ENCODE measurements at places on chromosomes 3 and 15.

DNA sequence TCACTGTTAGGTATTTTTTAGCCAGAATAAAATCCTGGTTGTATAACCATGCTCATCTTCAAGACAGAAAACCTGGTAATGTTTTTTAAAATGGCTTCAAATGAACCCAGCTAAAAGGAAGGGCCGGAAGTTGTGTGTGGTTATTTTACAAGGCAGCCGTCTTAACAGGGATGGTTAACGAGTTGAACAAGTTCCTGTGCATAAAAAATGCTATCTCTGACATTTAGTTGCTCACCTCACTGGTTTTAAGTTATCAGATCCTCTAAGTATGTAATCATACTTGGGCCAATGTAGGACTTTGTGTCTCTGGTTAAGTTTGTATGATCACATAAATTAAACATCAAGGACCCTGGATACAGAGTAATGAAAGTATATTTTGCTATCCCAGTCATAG is 2.1 kb downstream of the ATP11B start:
- peak; percentile 7 for DNase-seq

- no peak for DNase-seq
Measured at GRCh38 chr3:8307545-8308110, 194.0 kb upstream of the LMCD1 start.

- no peak for DNase-seq
Measured at GRCh38 chr3:37912052-37912733, 50.5 kb downstream of the CTDSPL start.

- DNase-seq: no peak
Measured at GRCh38 chr3:119295816-119296726, 1.9 kb downstream of the ARHGAP31 start.

DNA sequence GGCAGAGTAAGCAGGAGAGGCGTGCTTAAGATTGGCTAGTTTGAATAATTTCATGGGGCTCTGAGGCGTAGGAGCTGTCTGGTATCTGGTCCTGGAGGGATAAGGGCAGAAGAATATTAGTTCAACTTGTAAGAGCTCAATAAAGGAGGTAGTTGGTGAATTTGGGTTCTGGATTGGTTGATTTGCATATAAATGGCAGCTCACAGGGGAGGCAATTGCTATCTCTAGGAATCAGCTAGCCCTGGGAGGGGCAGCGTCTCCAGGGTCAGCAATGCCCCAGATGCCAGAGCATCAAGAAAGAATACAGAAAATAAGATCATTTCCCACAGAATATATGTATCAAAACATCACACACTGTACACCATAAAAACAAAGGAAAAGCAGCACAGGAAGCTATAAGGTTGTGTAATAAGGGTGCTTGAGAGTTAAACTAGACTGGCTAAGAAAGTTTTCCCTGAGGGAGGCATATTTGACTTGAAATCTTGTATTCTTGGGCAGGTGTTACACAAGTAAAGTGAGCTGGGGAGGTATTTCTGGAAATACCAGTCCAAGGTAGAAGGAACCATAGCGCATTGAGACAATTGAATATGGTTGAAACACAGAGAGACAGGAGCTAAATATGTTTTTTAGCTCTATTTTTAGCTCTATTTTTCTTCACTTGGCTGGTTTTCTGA is 6.1 kb downstream of the MOBP start:
- no peak for DNase-seq

GRCh38 chr3:32359766-32360492 is 31.7 kb upstream of the CMTM7 start:
- no peak for DNase-seq

DNA sequence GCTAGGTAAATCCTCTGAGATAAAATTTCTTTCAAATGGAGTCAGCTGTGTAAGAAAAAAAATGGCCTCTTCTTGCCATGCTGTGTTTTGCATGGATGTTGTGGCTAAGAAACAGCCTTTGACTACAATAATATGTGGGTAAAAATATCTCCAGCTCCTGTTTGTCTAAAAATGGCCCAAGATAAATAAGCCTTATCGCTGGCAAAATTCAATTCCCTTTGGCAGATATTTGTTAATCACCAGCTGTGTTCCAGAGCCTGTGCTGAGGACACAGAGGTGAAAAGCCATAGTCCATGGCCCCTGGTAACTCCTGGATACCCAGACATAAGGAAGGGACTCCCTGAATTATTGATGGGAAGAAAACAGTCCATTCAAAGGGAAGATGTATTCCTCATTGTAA is 15.3 kb upstream of the RAMAC start:
- no peak for DNase-seq

DNA sequence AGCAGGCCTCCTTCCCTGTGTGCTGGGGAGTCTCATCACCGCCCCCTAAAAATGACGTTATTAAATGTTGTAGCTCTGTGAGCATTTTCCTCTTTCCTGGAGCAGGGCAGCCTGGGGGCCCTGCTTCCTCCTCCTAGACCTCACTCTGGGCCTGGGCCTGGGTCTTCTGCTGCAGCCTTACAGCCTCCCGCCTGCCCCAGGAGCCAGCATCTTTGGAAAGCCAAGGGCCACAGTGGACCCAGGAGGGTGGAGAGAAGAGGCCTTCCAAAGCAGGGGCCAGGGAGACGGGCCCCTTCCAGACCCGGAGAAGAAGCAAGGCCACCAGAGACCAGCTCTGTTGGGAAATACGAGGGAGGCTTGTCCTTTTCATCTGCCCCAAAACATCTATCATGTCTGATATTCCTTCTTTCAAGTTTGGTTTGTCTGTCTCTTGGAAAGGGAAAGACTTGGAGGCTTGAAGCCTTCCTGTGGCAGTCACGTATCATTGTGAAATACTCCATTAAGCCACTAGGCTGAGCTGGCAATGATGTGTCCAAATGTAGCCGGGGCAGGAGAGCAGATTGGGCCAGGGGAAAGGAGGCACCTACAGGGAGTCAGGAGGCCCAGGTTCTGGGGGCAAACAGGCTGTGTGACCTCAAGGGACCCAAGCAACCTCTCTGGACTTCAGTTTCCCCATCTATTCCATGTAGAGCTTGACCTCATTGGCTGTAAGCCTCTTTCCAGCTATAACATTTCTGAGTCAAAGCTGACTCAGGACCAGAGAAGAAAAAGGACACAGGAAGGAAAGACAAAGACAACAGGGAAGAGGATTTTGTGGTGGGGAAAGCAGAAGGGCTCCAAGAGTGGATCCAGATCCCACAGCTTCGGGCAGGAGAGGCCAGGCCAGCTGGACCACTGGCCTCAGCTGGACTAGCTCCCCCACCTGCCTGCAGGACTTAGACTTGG is 31.1 kb downstream of the CYP11A1 start:
- no peak for DNase-seq

GRCh38 chr3:59660852-59661625 is 611.2 kb upstream of the CFAP20DC start:
- no peak for DNase-seq

GRCh38 chr3:37534940-37535339 is 326.7 kb upstream of the CTDSPL start:
- DNase-seq: no peak

DNA sequence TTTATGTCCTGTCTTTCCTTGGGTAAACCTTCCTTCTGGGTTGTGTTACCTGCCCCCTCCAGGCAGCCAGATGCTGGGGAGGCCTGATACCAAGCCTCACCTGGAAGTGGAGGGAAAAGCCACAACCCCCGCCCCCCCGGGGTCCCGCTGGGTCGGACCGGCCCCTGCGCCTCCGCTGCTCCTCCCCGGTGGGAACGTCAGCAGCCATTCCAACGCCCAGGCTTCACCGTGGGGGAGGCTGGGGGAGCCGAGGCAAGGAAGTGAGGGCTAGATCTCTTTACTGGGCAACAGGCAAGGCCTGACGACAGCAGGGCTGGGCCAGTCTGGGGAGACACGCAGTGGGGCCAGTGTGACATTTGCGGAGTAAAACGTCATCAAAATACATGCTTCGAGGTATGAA is 53.0 kb upstream of the SNRPA1 start:
- no peak for DNase-seq

DNA sequence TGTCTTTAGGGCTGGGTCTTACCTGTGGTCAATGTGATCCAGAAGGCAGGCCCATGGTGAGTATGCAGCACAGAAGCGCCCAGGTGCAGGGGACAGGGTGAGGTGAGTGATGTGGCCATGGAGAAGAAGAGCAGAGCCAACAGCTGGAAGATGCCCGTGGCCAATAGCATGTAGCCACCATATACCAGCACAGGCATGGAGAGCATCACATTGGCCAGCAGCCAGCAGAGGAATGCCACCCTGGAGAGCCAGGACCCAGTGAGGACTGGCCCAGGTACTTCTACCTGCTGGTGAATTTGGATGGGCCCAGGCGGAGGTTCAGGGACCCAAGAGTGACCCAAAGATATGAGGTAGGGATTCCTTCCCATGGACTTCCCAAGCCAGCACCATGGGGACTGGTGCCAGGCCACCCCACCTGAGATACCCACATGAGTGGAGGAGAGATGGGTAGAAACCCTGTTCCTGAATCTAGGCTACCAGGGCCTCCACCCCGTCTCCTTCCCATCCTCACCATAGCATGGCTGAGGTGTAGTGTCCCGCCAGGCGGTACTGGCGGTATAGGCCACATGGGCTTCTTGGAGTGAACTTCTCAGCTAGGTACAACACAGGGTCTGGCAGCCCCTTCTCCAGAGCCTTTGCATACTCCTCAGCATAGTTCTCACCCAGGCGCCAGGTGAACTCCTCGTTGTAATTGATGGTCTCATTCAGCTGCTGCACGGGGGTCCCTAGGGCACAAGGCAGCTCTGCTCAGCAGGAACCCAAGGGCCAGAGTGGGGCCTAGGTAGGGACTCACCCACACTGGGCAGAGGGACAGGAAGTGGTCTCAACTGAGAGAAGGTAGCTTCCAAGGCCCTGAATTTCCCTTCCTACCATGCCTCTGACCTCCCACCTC is 6.2 kb downstream of the DUOXA2 start:
- DNase-seq: no peak

DNA sequence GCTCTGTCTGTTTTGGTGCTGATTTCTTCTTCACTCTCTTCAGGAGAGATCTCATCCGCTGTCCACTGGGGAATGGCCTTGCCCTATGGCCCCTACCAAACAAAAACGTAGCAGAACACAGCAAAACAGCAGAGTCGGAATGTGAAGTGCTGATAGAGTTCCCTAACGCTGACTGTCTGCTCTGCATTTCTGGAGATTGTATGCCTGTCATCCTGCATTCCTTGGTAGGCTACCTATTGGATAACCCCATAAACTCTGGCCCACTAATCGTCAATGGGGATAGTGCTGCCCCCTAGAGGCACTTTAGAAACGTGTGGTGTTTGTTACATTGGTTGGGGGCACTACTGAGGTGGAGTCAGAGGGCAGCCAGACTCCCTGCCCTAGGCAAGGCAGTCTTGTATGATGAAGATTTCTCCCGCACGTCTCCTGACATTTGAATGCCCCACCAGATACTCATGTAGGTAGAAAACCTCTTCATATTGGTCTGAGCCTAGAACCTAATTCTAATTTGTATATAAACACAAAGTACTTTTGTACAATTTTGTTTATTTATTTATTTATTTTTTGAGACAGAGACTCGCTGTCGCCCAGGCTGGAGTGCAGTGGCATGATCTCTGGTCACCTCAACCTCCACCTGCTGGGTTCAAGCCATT is 15.6 kb upstream of the MAGEF1 start:
- DNase-seq: peak; percentile 13

- no peak for DNase-seq
Measured at GRCh38 chr15:45116482-45117307, 2.6 kb downstream of the DUOXA2 start.

DNA sequence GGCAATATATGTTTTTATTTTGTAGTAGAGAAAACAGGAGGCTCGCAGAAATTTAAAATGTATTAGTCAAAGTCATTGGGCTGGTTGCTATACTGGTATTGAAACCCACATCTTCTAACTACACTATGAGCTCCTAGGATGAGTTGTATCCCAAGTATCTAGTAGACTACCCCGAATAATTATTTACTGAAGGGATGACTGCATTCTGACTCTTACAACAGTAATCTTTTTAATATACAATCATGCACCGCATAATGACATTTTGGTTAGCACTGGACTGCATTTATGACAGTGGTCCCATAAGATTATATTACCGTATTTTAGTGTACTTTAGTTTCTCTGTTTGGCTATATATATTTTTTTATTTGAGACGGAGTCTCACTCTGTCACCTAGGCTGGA is 15.3 kb downstream of the PIGB start:
- DNase-seq: no peak

DNA sequence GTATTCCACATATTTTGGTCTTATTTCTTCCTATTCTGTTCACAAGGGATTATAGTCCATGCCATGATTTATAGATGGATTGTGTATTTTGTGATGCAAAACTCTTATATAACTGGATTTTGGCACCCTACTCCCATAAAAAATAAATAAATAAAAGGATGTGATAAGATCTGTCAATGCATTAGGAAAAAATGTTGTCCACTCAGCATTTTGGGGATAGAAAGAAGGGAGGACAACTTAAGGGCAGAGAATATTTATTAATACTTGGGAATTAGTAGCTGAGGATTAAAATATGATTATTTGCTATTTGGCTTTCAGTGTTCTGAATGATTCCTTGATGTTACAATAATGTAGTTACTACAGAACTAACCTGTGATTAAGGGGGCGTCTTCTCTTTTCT is 682.6 kb downstream of the ZBBX start:
- DNase-seq: no peak

DNA sequence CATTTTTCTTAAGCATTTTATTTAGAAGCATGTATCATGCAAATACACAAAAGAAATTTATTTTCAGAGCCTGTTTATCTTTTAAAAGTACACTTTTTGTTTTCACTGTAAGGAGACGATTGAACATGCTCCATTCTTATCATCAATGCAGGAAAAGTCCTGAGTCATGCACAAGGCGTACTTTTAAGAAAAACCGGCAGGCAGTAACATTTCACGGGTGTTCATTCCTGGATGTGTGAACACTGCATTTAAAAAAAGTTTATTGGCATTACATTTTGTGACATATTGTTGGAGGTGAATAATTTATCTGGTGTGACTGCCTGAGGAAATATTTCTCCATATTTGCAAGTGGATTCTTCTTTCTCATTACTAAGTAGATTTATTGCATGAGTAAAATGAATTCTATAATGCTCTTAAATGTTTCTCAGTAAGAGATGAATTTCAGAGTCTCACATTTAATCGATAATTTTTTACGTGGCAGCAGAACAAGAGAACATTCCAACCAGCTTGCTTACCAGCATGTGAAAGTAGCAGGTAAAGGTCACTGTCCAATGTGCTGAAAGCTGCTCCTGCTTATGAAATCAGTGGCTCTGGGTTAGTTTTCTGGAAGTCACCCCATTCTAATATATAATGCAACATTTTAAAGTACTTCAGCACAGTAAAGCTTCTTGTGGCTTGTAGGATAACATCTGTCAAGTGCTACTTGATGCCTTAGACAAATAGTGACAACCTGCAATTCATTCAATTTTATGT is 87.0 kb downstream of the SV2B start:
- no peak for DNase-seq

- no peak for DNase-seq
Measured at GRCh38 chr15:67039384-67040075, 25.9 kb upstream of the SMAD3 start.

Measured in stimulated activated CD8-positive, alpha-beta memory T cell treated with anti-CD3 and anti-CD28 coated beads, Interleukin-12 subunit alpha, Interleukin-12 subunit beta, amount 100 ng/mL, for 1 hour (primary cell).